ENCODE measurements at places on chromosomes 4 and X.

- DNase-seq = no peak
These were observed 76.5 kb downstream of the CENPC start for GRCh38 chr4:67468830-67469229.

DNA sequence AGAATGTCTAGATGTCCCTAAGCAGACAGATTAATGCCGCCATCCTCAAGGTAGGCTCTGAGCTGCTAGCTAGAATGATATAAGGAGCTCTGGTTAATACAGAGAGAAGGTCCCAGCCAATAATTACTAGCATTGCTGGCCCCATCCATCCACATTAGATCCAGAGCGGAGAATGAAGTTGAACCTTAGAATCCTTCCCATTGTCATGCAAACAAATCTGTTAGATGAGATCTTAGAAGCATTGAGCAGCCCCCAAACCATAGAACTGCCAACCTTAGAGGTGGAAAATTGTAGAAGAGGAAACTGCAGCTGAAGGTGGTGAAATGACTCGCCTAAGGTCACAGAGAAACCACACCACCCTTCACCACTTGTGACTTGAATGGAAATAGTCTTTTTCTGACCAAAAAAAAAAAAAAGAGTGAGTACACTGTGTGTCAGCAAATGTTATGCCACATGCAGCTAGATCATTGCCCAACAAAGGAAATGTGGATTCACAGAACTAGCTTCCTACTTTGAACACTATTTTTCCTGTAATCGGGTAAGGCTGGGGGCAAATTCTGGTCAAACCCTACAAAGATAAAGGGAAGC lies 162.1 kb downstream of the SMIM20 start:
- peak; percentile 82 for DNase-seq

DNA sequence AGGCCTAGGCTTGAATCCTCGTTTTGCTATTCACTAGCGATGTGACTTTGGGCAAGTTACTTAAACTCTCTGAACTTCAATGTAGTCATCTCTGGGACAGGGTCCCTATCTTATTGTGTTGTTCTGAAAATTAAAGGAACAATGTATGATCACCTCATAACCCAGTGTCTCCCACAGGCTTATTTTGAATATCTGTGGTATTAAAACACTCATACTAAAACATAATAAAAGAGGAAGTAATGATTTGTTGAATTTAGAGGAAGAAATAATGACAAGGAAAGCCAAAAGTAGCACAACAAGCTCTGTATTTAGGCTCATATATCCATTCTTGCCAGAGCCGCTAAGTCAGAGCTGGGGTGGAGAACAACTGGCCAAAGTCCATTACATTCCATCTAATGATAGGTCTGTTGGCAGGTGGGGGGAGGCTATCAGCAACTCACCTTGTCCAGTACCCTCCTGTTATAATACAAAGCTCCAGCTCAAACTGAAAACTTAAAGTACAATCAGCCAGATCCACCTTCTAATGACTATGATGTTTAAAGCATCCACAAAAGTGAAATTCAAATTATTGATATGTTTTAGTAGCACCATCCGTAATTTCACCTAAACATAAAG lies 64.5 kb upstream of the LSM6 start:
- peak; percentile 6 for DNase-seq

DNA sequence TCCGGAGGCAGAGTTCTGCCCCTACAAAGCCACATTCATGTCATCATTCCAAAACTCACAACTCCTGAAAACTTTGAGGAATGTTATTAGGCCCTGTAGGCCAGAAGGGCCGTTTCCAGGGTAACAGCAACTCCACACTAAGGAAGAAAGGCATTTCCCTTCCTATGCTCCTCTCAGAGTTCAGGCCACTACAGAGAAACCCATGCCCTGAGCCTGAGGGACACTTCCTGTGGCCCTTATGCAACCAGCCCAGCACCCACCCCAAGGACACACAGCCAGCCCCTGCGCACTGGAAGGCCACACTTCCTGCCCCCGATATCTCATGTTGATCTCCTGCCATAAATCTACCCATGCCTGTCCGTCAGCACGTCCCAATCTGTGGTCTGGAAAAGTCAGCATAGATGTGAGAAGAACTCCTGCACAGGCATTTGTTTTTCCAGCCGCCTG lies 289.3 kb downstream of the BCOR start:
- DNase-seq = no peak

DNA sequence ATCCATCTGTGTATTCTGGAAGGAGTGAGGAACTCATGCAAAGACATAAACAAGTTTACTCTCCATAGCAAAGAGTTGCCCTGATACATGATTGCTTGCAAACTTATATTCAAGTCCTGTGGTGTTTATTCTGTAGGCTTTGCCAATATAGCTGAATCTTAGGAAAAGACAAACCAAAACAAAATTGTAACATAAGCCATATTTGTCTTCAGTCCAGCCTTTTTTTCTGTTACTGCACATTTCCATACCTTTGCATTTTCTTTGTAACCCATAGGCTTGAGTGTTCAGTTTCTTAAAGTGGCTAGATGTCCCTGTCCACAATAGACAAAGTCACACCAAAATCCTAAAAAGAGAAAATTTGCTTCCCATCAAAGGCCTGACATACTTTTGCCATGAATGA lies 120.4 kb downstream of the PPARGC1A start:
- DNase-seq = no peak

DNA sequence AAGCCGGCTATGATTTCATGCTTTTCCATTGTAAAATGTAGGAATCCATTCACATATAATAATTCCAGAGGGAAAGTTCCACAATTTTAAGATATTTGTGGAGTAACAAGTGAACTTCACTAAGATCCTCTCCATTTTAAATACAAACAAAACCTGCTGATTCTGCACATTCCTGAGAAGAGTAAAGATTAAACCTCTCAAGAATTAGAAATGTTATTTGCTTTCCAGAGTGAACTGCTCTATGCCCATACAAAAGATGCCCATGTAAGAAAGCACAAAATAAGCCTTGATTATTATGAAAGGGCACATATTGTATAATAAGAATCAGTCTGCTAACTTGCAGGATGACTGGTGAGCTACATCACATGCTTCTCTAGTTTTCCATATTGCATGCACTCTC lies 241.5 kb downstream of the COX18 start:
- no peak for DNase-seq

DNA sequence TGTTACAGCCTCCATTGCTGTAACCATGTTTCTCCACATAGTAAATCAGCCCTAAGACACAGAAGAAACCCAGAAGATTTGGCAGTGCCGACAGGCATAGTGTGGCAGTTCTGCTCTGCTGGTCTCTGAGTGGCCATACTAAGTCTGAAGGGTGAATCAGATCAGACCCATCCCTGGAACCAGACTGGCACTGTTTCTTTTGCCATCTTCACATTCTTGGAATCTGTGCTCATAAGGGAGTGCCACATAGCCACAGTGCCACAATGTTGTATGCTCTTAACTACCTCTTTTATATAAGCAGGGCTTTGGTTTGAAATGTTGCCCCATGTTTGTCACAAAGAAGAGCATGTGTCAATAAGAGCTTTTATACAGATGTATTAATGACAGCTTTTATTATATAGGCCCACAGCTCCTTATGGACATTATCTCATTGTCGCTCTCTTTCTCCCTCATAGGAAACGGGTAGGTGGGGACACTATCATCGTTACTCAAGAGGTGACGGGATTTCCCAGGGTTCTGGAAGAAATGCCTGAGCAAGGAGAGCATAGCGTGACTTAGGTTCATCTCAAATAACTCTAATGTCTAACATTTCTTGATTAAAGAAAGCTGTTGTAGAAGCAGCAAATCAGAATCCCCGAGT lies 128.2 kb downstream of the CBR4 start:
- DNase-seq = no peak

DNA sequence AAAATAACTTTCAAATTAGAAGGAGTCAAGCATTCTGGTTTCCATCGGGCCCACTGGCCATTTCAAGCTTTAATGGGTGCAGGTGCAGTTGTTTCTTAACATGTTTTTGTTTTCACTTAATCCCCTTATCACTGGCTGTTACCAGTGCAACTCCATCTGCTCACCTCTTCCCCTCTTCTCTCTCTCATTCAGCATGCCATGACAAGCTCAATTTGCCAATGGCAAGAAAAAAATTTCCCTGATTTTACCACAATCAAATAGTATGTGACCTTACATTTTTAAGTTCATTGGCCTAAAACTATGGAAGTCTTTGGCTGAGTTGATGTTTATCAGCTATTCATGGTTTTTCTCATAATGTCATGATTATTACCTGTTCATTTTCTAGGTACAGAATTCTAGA lies 299.1 kb upstream of the BMP3 start:
- DNase-seq = no peak

- DNase-seq = peak; percentile 53
These were observed 1.9 kb upstream of the HAUS3 start for GRCh38 chr4:2243681-2244380.

Data from Kasumi-1 (cell line).